ENCODE measurements at places on chromosomes 6 and 20.

DNA sequence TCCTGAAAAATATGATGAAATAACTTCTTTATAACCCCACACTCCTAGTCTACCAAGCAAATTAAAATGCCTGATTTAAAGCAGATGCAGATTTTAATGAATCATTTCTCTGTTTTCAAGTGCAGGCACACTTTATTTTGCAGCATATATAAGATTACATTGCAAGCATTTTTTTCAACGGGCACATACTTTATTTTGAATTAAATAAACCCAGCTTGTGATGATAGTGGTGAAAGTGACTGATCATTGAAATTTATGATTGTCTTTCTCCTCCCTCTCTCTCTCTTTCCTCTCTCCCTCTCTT, 12.2 kb upstream of the MOXD1 start:
- DNase-seq: no peak

- DNase-seq: peak; percentile 32
These were observed 74.6 kb downstream of the OR2B2 start for GRCh38 chr6:27837625-27838057.

GRCh38 chr6:134449004-134449403, 131.1 kb upstream of the SGK1 start:
- no peak for DNase-seq

DNA sequence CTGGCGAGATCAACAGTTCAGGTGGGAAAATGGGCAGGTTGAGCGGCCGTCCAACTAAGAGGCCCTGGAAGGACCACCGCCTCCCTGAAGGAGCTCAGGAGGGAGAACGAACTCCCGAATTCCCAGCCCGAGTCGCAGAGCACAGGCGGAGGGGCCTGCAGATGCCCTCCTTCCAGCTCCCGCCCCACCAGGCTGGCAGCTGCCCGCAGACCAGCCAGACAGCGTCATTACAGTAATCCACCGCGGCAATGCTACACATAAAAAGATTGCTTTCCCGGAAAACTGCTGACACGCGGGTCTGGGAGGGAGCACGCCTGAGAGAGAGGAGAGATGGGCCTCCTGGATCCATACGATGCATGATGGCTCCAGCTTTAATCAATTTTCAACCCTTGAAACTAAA, 30.5 kb upstream of the SLCO4A1 start:
- no peak for DNase-seq

DNA sequence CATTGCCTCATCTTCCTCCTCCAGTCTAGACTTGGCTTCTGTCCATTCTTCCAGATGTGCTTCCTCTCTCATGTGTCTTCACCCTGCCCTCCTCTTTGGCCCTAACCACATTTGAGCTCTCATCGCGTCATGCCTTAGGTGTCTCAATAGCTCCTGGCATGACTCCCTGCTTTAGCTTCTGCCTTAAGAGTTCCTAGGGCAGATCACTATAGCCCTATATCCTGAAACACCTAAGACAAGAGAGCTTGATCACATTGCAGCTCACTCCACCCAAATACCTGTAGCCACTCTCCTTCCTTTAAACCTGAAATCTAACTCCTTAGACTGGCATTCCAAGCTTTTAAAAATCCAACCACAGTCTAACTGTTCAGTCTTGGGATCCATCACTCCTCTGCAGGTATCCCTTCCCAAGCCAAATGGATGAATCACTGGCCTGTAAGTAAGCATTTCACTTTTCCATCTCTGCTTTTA, 69.0 kb upstream of the STXBP5 start:
- DNase-seq: peak; percentile 41

GRCh38 chr20:760751-761417, 7.4 kb downstream of the SLC52A3 start:
- DNase-seq: peak; percentile 28

GRCh38 chr6:107318100-107318736, 141.1 kb downstream of the PDSS2 start:
- peak; percentile 57 for DNase-seq

GRCh38 chr6:24440897-24441598, 38.3 kb downstream of the MRS2 start:
- no peak for DNase-seq

GRCh38 chr6:85561750-85562357, 31.8 kb downstream of the SNX14 start:
- DNase-seq: peak; percentile 51

DNA sequence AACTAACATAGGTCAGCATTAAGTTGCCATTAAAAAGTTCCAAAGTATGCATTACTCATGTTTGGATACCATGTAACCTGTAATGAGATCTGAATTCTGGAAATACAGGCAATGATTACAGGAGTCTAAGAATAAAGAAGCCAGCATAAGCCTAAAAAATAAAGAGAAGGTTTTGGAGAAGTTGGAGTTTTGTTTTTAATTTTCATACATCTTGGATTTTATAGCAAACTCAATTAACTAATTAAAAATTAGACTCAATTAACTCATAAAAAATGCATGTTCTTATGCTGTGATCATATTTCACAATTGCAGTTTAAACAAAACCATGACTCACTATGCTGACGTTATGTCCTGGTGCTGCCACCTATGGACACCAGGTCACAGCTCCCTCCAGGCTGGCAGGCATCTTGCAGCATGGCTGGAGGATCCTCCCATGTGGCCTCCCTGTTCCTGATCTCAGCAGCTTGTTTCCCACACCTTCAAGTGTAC, 648.8 kb upstream of the AGPAT4 start:
- DNase-seq: peak; percentile 42

- DNase-seq: no peak
These were observed 33.4 kb upstream of the EYA4 start for GRCh38 chr6:133207754-133208153.

- no peak for DNase-seq
These were observed 36.4 kb downstream of the PLAGL1 start for GRCh38 chr6:143971482-143972205.

DNA sequence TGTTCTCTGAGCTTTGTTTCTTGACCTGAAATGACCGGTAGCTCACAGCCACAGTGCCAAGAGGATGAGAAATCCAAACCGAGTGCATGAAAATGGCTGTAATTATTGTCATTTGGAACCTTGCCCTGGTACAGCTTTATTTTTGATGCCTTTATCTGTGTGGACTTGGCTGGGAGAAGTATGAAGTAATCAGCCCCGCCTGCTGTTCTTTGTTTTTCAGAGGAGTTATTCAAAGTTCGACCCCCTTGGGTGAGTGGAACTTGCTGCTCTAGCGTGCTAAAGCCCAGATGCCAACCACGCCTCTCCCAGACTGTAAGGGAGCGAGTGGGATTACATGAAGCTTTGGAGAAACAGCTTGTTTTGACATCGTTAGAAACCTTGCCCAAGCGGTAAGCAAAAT, 48.3 kb downstream of the ECT2L start:
- no peak for DNase-seq

DNA sequence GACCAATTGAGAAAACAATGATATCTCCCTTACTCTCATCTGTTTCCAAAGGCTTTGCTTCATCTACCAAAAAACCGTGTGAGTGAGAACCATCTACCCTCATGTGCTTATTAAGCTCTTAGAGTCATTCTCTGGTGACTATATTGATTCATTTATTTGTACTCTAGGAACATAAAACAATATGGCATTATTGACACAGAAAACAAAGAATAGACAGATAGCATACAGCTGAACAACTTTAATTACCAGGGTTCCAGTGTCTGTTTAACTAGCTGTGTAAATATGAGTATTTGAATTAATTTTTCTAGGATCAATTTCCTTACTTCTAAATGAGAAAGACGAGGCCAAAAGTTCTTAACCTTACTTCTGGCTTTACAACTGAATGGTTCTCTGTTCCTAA, 31.3 kb upstream of the HEY2 start:
- DNase-seq: no peak

DNA sequence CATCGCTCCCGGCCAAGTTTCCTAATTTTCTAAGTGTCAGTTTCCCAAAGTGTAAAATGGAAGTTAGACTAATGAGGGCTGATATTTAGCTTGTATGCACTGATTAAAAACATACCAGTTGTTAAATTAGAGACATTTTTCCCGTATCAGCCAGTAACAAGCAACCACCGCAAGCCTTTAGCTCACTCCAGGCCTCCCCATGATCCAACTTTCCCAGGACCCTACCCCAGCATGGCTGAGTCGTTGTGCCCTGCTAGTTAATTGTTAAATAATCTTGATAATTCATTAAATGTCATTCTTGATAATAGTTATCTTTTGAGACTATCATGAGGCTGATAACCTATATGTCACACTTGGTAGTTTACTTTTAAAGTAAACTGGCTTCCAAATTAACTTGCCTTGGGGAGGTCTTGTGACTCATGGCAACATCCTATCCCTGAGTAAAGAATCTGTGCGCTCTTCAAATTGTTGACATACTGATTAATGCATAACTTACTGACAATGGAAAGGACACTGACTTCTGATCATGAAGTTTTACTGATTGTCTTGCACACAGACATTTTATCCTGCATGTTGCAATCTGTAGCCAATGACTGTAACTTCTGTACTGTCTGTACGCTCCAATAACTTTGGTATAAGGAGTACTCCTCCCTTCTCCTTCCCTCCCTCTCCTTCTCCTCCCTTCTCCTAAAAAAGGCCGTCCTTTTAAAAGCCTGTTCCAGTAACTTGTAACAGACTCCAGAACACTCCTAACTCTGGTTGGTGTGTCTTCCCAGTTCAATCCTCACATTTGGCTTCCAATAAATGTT, 6.3 kb upstream of the GTF3C6 start:
- no peak for DNase-seq

Measured in inflammatory macrophage treated with lipopolysaccharide for 1 hour (primary cell).